ENCODE measurements at places on chromosomes 13 and 19. TPM values are rescaled to one million over a fixed set of nuclear protein-coding genes. Genes with fewer than 3 reads are reported as not detected.

DNA sequence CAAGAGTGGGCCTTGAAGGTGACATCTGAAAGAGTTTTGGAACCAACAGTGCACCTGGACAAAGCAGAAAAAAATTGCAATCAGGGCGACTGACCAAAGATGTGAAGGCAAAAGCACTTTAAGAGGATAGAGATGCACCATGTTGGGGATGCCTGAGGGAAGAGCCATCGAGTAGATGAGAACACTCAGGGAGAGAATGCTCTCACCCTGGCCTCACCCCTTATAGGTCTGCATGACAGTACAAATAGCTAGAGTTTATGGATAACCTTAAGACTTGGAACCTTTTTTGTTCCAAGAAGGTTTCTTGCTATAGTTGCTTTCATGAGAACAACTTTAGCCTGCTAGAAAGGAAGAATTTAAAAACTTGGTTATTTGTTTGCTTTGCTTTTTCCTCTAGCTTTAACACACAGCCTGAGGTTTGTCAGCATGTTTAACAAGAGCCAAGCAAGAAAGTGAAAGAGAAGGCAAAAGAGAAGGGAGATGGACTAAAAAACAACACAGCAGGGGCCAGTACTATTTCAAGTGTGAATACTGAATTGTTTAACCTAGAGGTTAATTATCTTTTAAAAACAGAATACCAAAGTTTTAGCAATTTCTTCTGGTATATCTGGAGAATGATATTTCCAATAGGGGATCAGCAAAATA is 418.9 kb downstream of the DIAPH3 start:
- no peak for DNase-seq

Gene SIGLEC6
- 0.58 TPM for total RNA-seq

GRCh38 chr13:41494202-41494601 is 36.9 kb downstream of the RGCC start:
- peak; percentile 89 for DNase-seq

Gene PRR22
- 1.5 TPM for total RNA-seq

DNA sequence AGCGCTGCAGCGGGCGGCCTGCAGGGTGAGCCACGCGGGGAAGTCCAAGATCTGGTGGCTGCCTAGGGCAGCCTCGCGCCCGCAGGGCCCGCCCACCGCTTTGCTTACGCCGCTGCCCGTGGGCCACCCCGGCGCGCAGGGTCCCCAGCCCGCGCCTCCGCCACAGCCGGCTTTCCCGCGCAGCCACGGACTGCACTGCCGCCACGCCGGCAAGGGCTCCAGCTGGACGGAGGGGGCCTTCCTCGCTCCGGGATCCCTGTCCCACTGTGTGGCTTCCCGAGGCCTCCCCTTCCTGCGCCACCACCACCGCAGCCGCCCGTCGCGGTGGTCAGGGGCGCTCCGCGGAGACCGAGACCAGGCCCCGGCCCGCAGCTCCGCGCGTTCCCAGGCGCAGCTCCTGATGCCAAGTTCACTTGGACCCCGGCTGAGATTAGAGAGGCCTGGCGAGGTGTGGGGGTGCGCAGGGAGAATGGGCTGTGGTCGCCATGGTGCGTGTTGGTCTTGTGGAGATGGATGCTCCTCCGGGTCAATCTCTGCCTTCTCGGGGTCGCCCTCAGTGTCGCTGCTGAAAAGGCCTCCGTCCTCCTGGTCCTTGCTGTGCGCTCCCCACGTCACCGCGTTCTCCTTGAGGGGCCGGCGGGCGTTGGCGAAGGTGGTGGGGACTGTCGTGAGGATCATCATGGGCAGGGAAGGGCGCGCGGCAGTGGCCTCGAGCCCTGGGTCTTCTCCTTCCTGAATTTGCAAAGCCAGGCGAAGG is 17.9 kb upstream of the RNF17 start:
- peak; percentile 41 for DNase-seq

Gene CNN1
- 21.8 TPM for total RNA-seq

- no peak for DNase-seq
These were observed 11.0 kb downstream of the MOB3A start for GRCh38 chr19:2084993-2085720.

- no peak for DNase-seq
These were observed 261.3 kb downstream of the LMO7 start for GRCh38 chr13:75897386-75897785.

DNA sequence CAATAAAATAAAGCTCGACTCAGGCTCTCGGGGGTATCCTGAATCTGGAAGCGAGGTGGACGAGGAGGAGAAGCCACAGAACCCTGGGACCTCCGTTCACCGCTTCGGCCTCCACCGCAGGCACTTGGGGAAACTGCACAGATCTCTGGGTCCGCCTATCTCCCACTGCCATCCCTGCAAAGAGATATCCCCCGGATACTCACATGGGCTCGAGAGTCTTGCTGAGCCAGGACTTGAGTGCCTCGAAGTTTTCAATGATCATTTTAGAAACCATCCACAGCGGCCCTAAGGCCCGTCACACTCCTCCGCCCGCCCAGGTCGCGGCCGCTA is 589 bp downstream of the RBM26 start:
- no peak for DNase-seq

DNA sequence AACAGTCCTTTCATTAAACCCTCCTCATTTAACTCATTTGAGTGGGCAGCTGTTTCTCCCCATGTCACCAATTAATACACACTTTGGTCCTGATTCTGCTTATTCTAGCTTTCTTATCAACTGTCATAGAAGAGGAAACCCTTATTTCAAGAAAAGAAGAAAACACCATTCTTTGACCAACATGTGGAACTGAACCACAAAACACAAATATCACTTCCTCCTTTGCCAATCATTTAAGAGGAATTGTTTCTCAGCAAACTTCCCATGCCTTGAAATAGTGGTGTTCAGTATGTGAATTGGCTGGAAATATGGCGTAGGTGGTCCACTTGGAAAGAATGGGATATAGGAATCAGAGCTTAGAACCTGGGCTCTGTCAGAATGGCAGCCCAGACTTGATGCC is 20.4 kb downstream of the MBD3L2B start:
- no peak for DNase-seq

Gene ZSWIM4
- total RNA-seq, result 5.2 TPM

Gene ATP4A
- total RNA-seq, result not detected

- DNase-seq, result no peak
These were observed 204.7 kb downstream of the SHISA2 start for GRCh38 chr13:25847145-25847544.

DNA sequence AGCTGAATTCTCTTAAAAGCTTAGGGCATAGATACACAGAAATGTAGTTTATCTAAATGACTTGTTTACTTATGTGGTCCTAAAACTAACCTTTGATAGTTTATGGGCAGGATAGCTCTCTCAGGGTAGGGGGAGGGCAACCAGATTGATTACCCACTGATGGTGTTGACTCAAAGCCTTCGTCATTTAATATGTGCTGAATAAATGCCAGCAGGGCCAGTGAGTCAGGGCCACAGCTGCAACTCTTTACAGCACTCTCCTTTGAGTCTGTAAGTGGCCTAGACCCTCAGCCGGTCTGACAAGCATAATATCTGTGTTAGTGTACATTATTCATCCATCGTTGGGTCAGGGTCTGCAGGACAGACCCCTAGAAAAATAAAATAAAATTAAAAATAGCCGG is 128.5 kb downstream of the ZNF675 start:
- no peak for DNase-seq

DNA sequence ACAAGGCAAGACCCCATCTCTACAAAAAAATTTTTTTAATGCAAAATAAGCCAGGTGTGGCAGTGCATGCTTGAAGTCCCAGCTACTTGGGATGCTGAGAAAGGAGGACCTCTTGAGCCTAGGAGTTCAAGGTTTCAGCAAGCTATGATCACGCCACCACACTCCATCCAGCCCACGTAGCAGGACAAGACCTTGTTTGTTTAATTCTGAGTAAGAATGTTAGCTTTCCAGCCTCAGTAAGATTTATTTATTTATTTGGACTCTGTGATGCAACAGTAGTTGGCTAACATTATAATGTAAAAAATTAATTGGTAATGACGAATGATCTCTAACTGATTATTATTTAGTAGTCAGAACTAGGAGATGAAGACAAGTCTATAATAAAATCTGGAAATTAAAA is 23.3 kb downstream of the N4BP2L2 start:
- DNase-seq, result no peak

DNA sequence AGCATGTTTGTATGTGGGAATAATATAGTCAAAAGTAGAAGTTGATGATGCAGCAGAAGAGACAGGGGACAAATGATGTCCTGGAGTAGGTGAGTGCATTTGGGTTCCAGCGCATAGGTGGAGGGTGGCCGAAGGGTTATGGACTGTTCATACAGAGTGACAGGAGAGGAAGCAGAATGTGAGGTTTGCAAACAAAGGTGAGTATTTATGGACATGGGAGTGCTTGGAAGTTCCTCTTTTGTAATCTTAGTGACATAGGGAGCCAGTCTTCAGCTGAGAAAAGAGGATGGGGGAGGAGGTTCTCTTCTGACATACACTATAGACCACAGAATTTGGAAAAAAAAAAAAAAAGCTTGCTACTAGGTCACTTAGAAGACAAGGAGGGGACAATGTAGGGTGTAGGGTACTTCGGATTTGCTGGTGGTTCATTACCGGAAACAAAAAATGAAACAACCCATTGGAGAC is 331.6 kb downstream of the DLEU7 start:
- no peak for DNase-seq

Gene SERP2
- 3.0 TPM for total RNA-seq

Gene ACP7
- total RNA-seq, result not detected

DNA sequence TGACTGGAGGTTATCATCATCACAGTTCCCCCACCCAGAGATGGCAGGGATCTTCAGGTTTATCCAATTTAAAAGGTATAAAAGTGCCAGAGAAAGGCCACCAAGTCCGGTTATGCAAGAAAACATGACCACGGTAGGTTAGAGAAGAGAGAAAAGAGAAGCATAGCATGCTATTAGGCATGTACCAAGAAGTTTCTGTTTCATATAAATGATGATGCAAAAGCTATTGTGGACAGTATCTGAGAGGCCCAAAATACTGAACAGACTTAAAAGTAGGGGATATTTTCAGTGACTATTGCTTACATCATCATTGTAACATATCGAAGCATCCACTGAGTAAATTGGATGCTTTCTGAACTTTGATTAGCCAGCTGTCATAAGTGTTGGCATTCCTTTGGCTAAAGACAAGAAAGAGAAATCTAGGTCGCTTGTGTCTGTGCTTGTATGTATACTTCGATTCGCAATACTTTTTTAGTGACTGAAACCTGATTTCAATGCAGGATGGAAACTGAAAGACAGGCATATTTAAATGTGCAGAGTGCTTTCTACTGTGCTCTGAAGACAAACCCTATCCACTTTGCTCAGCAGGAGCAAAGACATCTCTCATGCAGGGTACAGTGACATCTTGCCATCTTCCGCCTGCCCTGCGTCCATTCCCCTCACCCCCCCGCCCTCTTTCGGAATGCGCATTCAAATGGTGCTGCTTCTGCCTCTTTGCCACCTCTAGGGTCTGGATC is 180.3 kb downstream of the SHISA2 start:
- no peak for DNase-seq
